Activated naive CD4-positive, alpha-beta T cell (primary cell): ENCODE measurements at places on chromosomes 7 and 10.

DNA sequence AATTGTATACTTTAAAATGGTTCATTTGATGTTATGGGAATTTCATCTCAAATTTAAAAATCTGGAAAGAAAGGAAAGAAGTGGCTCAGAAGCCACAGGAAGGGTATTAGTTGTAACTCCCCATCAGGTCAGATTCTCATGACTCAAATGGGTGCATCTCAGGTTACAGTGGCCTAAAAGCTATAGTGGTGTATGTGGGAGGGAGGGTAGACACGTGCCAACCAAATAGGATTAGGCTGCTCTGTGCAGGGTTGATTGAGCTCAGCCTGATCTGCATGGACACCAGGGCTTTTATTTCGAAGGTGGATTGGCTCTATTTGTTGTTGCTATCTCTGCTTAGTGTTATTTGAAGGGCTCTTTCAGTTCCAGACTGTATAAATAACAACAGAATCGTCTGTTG lies 121.5 kb upstream of the PRR15 start:
- DNase-seq: no peak

GRCh38 chr7:155764438-155764793 lies 47.8 kb downstream of the SHH start:
- no peak for DNase-seq

DNA sequence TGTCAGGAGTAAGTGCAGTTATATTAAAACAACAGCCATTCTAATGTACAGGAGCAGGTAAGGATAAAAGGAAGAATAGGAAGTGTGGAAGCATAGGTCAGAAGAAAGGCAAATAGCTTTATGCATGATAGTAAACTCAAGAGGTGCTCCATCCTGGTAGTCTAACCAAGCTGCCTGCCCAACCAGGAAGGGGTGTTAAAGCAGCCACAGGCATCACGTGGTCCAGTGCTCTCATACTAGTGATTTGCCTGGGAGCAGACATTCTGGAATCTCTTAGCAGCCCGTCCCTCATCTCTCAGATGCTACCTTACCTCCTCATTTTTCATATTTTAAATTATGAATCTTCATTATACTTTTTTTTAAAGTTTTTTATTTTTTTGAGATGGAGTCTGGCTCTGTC lies 18.5 kb downstream of the ABRAXAS2 start:
- DNase-seq: no peak

GRCh38 chr10:227014-227413 lies 91.8 kb downstream of the ZMYND11 start:
- no peak for DNase-seq
